ENCODE measurements at places on chromosomes 3 and 15.
A peak's percentile ranks its signal among the peaks of the same experiment; 100 is the strongest.

DNA sequence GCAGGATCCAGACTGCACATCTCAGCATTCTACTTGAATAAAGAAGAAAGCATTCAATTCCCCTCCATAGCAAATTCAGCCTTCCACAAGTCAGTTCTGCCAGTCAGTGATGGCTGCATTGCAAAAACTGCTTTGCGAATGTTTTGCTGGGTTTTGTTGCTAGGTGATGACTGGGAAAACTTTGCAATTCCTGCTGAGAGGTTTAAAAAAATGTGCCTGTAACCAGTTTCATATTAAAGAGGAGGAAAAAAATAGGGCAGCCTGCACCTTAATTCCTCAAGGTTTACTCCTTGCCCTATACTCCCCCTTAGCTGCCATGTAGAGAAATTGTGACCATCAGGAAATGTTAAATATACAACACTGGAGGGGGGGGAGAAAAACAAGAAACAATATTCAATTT, 225.6 kb upstream of the ATP11B start:
- DNase-seq = no peak

- peak; percentile 24 for DNase-seq
These were observed 289.0 kb upstream of the RASGRP1 start for GRCh38 chr15:38853608-38854007.

DNA sequence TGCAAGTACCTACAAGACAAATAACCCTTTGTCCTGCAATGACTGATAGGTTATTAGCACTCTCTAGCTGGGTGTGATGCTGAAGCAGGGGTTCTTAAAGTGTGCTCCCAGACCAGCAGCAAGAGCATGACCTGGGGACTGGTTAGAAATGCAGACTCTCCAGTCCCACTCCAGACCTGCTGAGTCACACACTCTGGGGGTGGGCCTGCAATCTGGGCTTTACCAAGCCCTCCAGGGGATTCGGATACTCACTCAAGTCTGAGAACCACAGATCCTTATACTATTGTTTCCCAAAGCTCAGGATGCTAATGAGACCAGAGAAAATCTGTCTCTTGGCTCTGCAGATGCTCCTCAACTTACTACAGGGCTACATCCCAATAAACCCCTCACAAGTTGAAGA, 142.1 kb upstream of the RAD18 start:
- DNase-seq = no peak

- DNase-seq = no peak
These were observed 357.2 kb downstream of the GABRG3 start for GRCh38 chr15:27328186-27328585.

- DNase-seq = no peak
These were observed 54.2 kb upstream of the ACAD9 start for GRCh38 chr3:128825117-128825725.

GRCh38 chr3:139044366-139045210, at the start of gene PRR23C:
PRR23C (minus strand) TSS chr3:139044892; CDS start chr3:139044620, 272 bp downstream.
- DNase-seq = no peak

Measured in CD4-positive, alpha-beta T cell treated with Interleukin-4 for 1 hour (primary cell).